ENCODE measurements at places on chromosomes 2 and 18.

DNA sequence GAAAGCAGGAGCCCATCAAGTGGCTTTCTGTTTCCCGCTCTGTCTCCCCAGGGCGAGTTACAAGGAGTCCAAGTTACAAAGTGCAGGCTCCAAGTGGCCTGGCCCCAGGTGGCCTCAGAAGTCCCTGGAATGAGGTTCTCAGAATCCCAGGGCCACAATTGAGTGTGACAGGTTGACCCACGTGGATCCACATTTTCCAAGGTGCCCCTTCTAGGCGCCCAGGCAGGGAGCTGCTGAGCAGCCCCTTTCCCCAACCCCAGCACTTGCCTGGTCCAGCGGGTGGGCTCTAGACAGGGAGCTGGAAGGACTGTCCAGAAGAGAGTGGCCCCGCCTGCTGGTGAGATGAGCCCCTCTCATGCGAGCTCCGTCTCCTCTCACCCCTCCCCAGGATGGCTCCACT lies 253.4 kb downstream of the CYP26B1 start:
- DNase-seq: no peak

DNA sequence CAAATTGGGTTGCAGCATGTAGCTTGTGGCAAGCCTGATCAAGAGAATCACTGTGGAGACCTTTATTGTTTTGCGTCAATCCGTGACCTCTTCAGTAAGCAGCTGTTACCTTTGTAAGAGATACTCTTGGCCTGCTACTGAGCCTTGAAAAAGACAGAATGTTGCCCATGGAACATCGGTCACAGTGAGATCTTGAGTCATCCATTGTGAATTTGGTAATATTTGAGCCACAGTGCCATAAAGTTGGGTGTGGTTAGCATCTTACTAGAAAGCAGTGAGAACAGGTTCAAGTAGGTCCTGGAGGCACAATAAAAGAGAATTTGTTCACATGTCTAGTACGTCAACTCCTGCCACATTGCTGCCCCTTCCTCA lies 12.7 kb upstream of the EFR3B start:
- no peak for DNase-seq

- DNase-seq: no peak
These were observed 191.0 kb downstream of the NEDD4L start for GRCh38 chr18:58235001-58235436.

GRCh38 chr2:196248467-196249094 lies 77.2 kb upstream of the STK17B start:
- DNase-seq: no peak

DNA sequence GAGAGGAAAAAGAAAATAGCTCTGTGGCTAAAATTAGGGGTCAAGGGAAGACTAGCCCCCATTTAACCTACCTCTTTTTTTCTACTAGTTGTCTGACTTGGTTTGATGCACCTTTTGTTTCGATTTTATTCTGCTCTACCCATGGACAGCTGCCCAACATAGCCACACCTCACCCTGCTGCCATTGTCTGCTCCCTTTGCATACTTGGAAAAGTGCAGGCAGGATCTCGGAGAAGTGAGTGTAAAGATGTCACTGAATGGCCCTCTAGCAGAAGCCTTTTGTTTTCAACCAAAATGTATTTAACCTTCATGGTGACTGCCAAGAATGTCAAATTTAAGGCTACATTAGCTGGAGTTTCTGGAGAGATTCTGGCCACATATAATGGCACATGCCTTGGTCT lies 62.9 kb downstream of the SETBP1 start:
- no peak for DNase-seq

DNA sequence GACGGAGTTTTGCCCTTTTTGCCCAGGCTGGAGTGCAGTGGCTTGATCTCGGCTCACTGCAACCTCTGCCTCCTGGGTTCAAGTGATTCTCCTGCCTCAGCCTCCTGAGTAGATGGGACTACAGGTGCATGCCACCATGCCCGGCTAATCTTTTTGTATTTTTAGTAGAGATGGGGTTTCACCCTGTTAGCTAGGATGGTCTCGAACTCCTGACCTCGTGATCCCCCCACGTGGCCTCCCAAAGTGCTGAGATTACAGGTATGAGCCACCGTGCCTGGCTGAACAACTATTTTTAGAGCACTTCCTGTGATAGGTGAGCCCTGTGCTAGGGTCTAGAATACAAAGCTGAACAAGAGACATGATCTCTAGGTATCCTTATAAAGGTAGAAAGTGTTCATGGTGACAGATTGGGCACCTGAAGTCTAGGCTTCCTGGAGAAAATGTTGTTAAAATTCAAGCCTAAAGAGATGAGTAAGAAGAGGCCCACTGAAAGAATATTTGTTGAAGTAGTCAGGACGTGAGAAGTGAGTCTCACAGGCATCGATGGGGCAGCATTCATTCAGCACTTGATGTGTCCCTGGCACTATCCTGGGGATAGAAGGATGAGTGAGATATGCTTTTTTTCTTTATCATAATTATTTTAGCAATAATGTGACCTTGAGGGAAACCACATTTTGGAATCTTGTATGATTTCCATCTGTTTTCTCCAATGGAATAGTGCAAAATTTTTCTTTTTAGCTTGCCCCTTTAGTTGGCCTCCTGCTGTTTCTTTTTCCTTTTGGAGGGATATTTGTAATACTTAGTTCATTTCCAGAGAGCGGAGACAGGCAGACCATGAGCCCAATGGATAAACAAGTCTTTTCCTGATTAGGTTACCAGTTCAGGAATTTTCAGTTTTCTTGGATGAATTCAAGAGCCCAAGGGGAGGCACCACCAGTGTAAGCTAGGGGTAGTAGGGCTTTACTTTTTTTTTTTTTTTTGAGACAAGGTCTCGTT lies 5.1 kb downstream of the ZNF236 start:
- peak; percentile 21 for DNase-seq

DNA sequence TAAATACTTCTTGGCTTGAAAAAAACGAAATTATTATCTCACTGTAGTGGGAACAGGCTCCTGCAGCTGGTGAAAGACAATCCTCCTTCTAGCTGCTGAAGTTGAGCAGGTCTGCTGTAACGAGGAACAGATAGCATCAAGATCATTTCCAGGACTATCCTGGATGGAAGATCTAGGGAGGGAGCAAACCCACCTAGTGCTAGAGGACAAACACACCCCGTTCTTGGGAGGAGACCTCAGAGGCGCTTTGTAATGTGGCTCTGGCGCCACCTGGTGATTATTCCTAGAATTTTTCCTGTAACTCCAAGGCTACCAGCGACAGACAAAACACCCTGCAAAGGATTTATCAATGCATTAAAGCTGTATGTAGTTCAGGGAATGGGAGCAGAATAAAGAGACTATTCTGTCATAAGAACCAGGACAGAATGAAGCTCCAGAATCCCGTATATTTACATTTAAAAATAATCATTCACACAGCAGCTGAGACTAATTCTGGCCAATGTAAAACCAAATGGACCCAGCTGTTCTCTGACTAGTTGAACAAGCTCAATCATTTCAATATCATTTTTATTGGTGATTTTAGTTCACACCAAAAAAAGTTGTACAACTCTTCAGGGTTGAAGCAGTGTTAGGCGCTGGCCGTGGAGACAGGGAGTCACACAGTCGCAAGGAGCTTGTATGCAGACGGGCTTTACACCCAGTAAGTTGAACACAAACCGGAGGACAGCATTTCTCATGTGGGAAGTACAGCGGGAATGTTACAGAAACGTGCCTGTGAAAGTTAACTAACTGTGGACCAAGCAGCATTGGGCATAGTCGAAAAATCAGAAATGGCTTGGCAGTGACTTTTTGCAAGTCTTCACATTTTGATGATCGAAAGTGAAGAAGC lies 290.3 kb downstream of the TRIB2 start:
- peak; percentile 68 for DNase-seq
